Nephron progenitor cell (in vitro differentiated cells): ENCODE measurements at places on chromosomes 11 and 22.

DNA sequence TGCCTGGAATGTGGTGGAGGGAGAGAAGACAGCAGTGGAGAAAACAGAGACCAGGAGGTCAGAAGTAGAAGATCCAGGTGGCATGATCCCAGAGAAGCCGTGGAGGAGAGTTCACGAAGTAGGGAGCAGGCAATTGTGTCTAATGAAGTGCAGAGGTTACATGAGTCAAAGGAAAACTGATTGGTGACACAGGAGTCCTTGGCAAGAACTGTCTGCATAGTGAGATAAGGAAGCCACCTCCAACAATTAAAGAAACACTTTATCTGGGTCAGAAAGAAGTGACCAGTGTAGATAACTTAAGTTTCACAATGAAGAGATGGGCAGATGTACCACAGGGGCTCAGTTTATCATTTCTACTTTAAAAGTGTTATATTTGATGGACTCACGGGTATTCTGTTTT, 57.0 kb upstream of the PTH start:
- H3K27me3 ChIP-seq = peaks cover 7% of the 10 kb centered on the region
- DNase-seq = no peak
- H3K4me3 ChIP-seq = no peak overlapping the region
- H3K4me1 ChIP-seq = no peaks in the 10 kb centered on the region

DNA sequence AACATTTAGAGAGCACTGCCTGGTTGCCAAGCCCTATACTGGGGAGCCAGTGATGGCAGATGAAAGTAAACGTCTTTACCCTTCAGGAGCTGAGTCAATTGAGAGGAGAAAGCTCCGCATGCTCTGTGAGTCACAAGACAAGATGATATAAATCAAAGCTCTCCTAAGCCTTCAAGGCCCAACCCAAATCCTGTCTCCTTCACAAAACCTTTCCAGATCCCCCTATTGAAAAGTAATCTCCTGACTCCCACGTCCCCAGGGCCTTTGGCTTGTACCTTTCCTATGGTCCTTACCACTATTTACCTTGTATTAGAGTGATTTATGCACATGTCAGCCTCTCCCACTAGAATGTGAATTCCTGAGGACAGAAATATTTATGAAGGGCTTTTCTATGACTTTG, 230.1 kb upstream of the TENM4 start:
- H3K4me3 ChIP-seq = peak overlapping the region; percentile 39
- H3K4me1 ChIP-seq = peaks cover 47% of the 10 kb centered on the region
- H3K36me3 ChIP-seq = no peaks in the 10 kb centered on the region

DNA sequence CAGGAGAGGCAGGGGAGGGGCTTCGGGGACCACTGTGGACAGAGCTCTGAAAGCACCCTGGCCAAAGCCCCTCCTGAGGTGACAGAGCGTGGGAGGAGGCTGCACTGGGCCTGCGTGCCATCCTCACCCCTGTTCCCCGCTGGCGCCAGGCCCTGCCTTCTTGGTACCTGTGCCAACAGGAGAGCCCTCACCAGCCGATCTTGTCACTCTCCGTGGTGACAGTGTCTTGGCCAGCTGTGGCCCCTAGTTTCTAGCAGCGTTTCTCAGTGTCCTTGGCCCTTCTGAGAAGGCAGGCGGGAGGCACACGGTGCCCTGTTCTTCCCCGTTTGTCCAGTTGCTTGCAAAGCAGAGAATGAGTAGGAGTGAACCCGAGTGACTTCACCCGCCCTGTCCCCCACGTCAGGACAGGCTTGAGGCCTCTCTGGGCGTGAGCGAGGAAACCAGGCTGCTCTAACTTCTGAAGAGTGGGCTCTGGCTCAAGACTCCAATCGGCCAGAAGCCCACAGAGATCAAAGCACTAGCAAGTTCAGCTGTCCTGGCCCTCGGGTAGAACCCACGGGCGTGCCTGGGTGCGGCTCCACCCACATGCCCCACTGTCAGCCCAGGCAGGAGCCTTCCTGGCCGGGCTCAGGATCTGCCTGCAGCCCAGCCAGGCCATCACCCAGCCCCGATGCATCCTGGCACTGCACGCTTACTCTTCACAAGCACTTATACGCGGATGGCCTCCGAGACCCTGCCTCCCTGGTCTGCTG, 60.2 kb upstream of the EMID1 start:
- peaks cover 19% of the 10 kb centered on the region for H3K36me3 ChIP-seq
- peaks cover 83% of the 10 kb centered on the region for H3K4me1 ChIP-seq
- peaks cover 5% of the 10 kb centered on the region for H3K27me3 ChIP-seq
- no peak for DNase-seq
- H3K4me3 ChIP-seq = no peak overlapping the region

DNA sequence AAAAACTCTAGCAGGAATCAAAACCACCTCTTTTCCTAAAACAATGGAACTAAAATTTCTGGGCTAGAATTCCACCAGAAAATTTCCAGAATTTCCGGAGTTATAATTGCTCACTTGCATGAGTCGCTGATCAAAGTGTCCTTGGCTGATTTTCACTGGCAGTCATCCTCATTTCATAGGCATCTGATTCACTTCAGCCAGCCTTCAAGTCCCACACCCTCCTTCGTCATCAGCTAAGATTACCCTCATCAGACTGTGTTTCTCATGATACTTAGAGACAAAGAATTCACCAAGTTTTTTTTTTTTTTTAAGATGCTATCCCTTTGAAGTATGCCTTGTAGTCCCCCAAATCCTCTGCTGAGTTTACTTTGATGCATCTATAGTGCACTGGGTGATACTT, 71.5 kb upstream of the RAB38 start:
- peaks cover 8% of the 10 kb centered on the region for H3K36me3 ChIP-seq
- no peaks in the 10 kb centered on the region for H3K27me3 ChIP-seq
- H3K4me1 ChIP-seq = no peaks in the 10 kb centered on the region
- no peak overlapping the region for H3K27ac ChIP-seq

GRCh38 chr11:88523386-88524071, 186.0 kb upstream of the CTSC start:
- no peaks in the 10 kb centered on the region for H3K36me3 ChIP-seq
- no peak overlapping the region for H3K27ac ChIP-seq
- no peak for DNase-seq
- no peak overlapping the region for H3K4me3 ChIP-seq

DNA sequence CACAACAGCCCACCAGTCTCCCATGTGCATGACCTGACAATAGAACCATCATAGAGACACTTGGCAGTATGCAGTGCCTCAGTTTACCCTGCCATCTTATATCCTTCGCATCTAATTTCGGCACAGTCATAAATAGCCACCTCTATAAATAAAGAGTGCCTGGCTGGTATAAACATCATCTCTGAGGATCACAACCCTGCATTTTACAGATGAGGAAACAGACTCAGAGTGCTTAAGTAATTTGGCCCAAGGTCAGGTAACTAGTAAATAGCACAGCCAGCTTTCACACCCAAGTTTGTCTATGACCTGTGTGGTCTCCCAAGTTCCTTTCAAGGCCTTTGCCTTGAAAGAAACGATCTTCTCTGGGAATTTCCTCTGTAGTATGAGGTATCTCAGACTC, 44.6 kb downstream of the CYB5R2 start:
- peaks cover 28% of the 10 kb centered on the region for H3K36me3 ChIP-seq
- H3K27ac ChIP-seq = no peak overlapping the region
- no peaks in the 10 kb centered on the region for H3K4me1 ChIP-seq
- H3K27me3 ChIP-seq = no peaks in the 10 kb centered on the region
